ENCODE measurements at places on chromosomes 1 and 21.

- DNase-seq: no peak
These were observed 243.0 kb downstream of the SIPA1L2 start for GRCh38 chr1:232386721-232387510.

- DNase-seq: no peak
These were observed 10.6 kb upstream of the SPSB1 start for GRCh38 chr1:9281908-9282695.

GRCh38 chr1:176144526-176144925 lies 62.6 kb downstream of the COP1 start:
- no peak for DNase-seq

DNA sequence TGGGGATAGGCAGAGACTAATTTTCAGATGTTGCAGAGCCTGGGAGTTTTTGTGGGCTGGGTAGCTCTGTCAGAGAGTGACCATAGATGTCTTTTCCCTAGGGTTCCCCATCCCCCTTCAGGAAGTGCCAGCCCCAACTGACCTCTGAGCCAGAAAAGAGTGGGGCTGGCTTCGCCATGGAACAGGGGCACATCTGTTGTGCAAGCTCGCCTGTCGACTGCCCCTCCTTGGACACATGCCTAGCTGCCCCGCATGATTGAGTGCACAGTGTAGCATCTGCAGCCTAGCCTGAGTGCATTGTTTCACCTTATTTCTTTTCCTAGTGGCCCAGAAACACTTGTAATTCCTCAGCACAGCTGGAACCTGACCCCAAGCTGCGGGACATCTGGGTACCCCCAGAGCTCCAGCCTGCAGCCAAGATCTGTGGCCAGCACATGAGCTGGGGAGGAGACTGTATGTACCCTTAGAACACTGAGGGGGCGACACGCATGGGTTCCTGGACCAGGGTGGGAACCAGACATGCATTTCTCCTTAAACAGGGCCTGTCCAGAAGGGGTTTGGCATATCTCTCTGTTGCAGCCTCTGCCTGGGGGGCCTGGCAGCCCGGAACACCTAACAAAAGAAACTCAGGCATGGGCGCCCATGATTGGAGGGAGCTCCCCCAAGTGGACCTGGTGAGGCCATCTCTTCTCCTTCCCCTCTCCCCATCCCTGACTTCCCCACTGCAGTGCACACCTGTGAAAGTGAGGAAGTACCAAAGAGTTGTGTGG lies 55.2 kb downstream of the SYT14 start:
- peak; percentile 8 for DNase-seq

GRCh38 chr1:85319491-85319890 lies 43.1 kb upstream of the BCL10 start:
- no peak for DNase-seq

GRCh38 chr1:28249013-28249865 lies 10.1 kb upstream of the SESN2 start:
- DNase-seq: no peak

- no peak for DNase-seq
These were observed 31.2 kb upstream of the COQ8A start for GRCh38 chr1:226908913-226909312.

- no peak for DNase-seq
These were observed 317.7 kb upstream of the DAB1 start for GRCh38 chr1:57741521-57741920.

DNA sequence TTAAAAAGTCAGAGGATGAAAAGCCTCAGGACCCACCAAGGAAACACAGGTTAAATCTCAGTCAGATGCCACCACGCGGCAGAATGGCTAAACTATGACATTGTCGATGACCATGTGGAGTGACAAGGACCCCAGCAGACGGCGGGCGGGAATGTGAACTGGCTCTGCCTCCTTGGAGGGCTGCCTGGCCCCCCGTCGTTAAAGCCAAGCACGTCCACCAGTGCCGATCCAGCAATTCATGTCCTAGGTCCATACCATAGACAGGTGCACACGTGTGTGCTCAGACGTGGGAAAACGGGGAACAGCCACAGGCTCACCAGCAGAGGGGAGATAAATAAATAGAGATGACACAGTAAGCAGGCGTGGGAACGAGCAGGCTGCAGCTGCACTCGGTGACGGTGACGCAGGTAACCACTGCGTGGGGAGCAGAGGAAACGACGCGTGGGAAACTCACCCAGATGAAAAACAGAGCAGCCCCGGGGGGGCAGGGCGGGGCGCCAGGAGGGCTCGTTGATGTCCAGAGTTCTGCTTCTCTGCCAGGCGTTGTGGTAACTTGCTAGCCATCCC lies 28.3 kb upstream of the PCBP3 start:
- no peak for DNase-seq

DNA sequence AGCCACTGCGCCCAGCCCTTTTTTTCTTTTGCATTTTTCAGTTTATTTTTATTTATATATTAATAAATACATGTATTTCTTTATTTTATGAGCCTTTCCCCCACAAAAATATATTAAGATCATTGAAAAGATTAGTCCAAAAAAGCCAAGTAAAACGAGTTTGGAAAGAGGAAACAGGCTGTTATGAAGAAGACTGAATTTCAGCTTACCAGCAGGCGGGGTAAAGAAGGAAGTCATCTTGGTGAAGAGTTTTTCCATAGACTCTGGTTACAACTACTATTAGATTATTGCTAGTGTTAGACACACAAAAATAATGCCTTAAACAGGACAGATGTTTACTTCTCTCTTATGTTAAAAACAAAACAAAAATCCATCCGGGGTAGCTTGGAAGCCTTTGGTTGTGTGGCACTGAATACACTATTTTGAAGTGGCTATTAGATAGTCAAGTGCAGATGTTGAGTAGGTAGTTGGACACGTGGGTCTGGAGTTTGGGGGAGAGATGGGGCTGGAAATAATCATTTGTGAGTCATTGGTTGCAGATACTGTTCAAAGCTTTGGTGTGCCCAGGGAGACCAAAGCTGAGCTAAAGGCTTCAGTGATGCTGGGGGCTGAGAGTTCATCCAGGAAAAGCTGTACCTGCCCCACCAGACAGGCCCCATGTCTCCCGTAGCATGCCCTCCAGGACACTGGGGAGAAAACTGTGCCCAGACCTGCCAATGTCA lies 8.7 kb upstream of the LRRC71 start:
- no peak for DNase-seq

DNA sequence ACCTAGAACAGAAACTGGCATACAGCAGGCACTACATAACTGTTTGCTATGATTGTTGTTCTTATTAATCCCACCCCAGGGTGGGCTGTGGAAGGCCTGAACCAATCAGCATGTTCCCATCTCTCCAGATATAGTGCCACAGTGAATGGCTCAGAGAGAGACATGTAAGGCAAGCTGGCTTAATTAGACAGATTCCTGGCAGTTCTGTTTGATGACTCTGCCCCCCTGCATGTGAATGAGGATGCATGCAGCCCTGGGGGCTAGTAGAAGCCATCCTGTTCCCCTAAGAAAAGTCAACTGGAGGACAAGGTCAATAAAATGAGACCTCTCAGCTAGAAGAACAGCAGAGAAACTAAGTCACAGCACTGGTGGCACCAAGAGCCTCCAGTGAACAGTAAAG lies 130.3 kb downstream of the GLIS1 start:
- DNase-seq: no peak

- DNase-seq: no peak
These were observed 41.6 kb upstream of the AGL start for GRCh38 chr1:99808391-99809115.

DNA sequence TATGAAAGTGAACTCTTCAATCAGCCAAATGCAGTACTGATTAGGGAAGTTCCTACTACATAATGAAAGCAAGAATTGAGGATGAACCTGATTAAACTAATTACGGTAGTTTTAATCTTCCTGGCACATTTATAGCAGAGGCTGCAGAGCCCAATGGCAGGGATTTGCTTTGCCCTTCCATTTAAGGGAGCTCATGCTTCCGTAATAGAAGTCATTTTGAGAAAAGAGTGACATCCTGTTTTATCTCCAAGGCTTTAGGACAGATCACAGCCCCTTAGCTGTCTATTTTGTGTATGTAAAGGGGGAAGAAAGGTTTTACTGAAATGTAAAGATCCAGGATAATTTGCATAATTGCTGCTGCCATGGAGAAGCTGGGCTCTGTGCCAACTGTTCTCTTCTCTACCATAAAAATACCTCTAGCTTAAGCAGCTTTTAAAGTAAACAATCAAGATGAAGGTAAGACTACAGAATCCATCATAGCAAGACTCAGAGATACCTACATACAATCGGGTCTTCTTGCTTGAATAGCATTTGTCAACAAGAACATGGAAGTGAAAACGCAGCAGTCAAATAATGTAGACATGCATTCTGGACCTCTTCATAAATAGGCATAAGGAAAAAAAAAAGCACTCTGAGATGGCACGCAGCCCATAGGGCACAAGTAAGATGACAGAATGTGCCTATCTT lies 62.5 kb downstream of the ASH1L start:
- peak; percentile 4 for DNase-seq

DNA sequence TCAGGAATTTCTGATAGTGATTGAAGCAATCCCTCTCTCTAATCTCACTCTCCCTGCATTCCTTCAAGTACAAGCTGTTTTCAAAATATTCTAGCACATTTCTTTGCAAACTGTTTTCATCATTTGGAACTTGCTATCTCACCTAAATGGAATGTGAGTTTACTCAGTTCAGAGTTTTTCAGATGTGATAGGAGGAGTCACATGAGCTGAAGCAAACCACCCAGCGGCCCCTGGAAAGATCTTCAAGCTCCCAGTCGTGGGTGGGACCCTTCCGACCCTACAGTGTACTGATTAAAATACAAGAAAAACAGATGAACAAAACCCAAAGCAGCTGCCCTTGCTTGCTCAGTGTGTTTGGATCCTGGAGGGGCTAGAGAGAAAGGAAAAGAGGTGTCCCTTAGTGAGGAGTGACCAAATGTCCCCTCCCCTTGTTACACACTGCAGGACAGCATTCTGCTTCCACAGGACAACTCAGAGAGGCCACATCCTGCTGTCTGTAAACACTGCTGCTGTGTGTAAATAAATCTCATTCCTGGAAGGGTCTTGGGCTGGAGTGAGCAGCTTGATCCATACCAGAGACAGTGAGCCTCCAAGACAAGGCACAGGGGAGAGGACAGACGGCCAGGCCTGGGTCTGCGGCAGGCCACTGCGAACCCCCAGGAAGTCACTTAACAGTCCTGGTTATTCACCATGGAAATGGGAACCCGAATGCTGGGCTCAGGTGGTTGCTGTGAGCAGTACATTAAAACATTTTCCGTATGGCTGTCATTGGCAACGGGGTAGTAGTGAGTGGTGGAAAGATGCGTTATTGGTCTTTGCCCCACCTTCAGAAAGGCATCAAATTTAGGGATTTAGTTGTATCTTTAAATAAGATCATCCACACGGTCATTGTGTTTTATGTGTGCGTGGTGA lies 229.2 kb downstream of the RHOU start:
- no peak for DNase-seq

- DNase-seq: no peak
These were observed 42.2 kb downstream of the LRRC53 start for GRCh38 chr1:74470251-74470650.

GRCh38 chr1:63936276-63936675 lies 162.5 kb downstream of the ROR1 start:
- no peak for DNase-seq

- no peak for DNase-seq
These were observed 64.2 kb downstream of the IRF2BP2 start for GRCh38 chr1:234545517-234546386.

DNA sequence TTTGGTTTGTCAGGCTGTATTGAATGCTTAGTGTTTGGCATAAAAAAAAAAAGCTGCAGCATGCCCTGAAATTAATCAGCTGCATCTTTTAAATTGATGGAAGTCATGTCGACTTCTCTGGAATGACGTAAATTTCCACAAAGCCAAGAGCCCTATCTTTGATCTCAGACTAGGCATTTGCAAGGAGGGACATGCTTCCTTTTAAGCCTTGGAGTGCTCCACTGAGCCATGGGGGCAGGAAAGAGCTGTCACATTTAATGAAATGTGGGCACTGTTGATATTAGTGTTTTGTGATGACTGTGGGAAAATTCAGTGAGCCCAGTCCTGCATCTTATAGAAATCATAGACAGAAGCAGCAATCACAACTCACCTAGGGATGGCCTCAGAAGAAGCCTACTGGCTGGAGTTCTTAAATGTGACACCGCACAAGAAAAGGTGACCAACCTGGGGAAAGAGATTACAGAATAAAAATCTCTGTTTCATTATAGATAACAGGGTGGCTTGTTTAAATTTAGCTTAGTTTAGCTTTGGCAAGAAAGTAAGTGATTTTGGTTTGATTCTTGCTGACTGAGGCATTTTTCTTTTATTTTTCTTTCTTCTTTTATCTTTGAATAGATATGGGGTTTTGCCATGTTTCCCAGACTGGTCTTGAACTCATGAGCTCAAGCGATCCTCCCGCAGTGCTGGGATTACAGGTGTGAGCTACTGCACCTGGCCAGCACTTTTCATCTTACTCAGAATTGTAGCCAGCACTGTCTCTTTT lies 188.2 kb downstream of the HHAT start:
- DNase-seq: no peak

- DNase-seq: no peak
These were observed 392.5 kb upstream of the ESRRG start for GRCh38 chr1:217115404-217116380.

DNA sequence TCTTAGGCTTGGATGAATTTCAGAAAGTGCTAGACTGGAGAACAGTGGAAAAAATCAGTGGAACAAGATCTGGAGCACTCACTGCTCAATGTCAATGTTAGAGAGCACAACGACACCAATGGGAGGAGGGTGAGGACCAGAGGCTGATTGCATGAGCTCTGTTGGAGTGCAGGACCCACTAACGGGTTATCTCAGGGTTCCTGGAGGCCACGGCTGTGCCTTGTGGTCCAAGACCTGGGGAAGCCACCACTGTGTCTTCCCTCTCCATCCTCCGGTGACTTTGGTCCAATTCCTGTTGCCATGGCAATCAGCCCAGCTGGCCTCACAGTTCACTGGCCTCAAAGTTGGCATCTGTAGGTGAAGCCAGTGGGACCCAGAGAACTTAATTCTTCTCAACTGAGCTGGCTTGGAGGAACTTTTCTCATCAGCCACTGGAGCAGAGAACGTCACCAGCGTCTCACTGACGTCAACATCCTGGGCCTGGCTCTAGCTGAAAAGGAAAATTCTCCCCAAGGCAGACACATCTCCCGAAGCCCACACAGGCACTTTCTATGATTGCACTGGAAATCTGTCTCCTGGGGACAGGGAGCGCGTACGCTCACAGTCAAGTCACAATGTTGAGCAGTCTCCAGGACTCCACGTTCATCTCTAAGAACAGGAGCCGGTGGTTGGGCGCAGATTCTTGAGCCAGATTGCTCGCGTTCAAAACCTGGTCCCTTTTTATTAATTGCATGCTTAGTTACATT lies 21.9 kb upstream of the GPR157 start:
- DNase-seq: no peak

DNA sequence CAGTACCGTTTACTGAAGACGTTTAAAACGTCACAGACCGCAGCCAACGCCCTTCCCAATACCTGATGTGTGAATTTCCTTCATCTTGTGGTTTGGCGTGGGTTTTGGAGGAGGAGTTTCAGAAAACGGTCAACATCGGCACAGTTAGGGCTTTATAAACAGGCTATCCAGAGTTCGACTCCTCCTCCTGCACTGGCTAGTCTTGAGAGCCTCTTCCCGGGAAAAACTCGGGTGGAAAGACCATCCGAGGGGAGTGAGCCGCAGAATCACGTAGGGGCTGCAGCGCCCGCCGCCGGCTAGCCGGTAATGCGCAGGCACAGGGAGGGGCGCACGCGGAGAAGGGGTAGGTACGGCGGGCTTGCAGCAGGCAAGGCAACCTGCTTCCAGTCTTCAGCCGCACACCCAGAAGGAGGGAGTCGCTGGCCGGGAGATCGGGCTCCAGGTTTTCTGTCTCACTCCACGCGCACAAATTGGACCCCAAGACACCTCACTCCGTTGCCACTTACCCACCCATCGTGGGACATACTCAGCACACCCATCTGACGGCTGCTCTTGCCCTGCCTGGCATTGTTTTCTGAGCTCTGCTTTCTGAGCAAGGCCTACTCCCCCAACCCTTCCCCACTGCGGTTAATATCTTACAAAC lies 25.4 kb downstream of the SLC19A2 start:
- DNase-seq: no peak
